EH (cell line): ENCODE measurements at places on chromosomes 12 and 14.

DNA sequence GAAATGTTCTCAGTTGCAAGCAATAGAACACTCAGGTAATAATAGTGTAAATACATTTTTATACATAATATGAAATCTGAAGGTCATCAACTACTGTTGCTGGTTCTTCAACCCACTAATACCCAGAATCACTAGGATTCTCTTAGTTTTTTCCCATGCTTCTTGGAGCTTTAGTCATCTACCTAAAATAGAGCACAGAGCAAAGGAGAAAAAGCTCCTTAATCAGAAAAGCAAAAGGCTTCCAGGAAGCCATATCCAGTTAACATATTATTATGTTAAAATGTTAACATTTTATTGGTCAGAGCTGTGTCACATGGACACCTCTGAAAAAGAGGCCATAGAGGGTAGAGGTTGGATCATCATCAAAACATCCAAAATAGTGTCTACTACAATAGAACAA, 57.0 kb downstream of the CCER1 start:
- peak; percentile 61 for DNase-seq

GRCh38 chr14:98941481-98941880, 330.5 kb downstream of the BCL11B start:
- no peak for DNase-seq

GRCh38 chr12:23867794-23868193, 81.7 kb downstream of the SOX5 start:
- no peak for DNase-seq

GRCh38 chr14:77822307-77822706, 22.4 kb downstream of the ADCK1 start:
- DNase-seq = no peak

DNA sequence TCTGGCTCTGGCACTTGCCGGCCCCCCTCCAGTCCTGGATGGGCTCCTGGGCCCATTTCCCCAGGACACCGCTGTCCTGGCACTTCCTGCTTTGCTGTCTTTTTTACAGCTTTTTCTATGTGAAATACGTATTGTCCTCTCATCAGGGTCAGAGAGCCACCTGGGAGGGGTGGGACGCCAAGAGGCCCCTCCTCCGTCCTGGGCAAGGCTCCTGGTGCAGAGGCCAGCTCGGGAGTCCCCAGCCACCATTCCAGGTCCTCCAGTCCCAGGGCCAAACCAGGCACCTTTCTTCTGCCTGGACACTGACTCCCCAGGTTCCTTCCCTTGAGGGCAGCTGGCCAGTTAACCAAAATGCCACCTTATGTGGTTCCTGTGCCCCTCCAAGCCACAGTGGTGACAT, 22.8 kb downstream of the ARL6IP4 start:
- DNase-seq = no peak
